ENCODE measurements at places on chromosomes 2 and 18.

DNA sequence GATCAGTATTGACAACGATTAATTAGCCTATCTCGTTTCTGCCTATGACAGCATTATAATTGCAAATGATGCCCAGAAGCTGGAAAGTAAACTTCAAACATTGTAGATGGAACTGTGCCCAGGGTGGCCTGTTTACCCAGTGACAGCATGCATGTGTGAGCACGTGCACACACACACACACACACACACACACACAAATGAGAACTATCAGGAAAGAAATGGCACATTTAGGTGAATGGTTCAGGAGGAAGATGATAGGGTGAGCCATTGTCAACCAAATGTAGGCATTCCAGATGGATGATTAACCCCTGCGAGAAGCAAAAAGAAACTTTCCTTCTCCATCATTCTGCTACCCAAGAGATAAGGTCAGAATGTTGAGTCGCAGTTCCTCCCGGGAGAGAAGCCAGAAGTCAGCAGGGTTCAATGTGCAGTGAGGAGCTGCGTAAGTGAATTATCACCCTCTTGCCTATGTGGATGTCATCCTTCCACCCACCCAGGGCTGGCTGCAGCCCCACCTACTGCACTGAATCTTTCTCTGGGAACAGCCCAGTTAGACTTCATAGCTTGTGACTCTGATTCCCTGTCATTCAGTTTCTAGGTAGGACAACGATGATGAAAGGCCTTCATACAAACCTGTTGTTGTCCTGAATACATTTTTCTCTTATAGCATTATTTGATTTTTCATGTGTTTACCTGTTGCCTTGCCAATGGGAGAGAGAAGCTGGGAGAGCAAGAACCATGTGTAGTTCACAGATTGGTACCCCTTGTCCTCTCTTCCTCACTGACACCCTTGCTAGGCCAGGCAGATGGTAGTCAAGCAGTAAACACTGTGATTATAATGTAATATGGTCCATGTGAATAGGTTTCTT, 3.5 kb upstream of the APOB start:
- DNase-seq, result no peak

DNA sequence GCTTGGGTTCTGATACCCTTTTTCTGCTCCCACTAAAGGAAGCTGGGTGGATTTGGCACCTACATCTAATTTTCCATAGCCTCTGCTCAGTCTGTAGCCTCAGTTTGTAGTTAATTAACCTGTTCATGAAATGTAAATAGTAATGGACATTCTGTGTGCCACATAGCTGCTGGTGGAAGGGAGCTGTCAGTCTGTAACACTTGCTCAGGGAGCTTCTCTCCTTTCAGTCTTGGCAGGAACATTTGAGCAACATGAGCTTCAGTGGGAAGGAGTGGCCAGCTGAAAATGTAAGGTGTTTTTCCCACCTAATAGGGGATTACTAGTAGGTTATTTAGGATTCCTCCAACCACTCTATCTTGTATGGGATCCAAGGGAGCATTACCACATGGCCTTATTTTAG, 203.4 kb downstream of the ASXL3 start:
- DNase-seq, result no peak

- no peak for DNase-seq
These were observed 270.7 kb downstream of the HRH4 start for GRCh38 chr18:24731158-24731557.

DNA sequence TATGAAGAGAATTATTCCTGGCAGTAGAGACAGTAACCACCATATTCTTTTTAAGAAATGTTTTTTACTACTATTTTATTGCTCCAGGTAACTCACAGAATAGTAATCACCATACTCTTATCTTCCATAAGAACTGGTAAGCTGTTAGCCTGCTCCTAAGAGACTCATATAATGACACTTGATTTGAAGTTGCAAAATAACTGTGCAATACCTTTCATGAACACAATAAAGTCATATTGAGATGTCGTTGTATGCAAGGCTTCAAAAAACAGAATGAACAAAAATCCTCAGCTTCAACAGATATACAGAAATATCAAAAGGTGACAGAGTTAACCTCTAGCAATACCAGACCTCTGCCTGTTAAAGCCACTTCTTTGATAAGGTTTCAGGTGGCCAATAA, 360.1 kb downstream of the NBAS start:
- no peak for DNase-seq

GRCh38 chr2:171529914-171530313, 7.6 kb downstream of the CYBRD1 start:
- peak; percentile 54 for DNase-seq

GRCh38 chr18:63298400-63299365, 20.9 kb downstream of the BCL2 start:
- DNase-seq, result peak; percentile 41

- DNase-seq, result no peak
These were observed 1111.1 kb upstream of the KLHL29 start for GRCh38 chr2:22273853-22274252.

Measured in stimulated activated CD8-positive, alpha-beta memory T cell treated with anti-CD3 and anti-CD28 coated beads, Interleukin-4, amount 100 ng/mL, for 48 hours (primary cell).